Smooth muscle cell of trachea (primary cell): ENCODE measurements at places on chromosomes 7 and 10. TPM values are rescaled to one million over a fixed set of nuclear protein-coding genes. Genes with fewer than 3 reads are reported as not detected.

The GPR85 gene
- total RNA-seq = 1.5 and 1.9 TPM in 2 replicates

The AOAH gene
- not detected in 2 replicates for total RNA-seq

The TEX47 gene
- not detected in 2 replicates for total RNA-seq

The FBXL13 gene
- 0.99 and 1.5 TPM in 2 replicates for total RNA-seq

The TMEM178B gene
- total RNA-seq = under 0.01 TPM in 1 of 2 replicates, not detected in the other

The BMPER gene
- total RNA-seq = 2.9 and 11.2 TPM in 2 replicates

The SERPINE1 gene
- 123 and 260 TPM in 2 replicates for total RNA-seq

The MRPS24 gene
- total RNA-seq = 100 and 122 TPM in 2 replicates

The STAG3 gene
- 0.66 and 1.6 TPM in 2 replicates for total RNA-seq

The GNG11 gene
- 18.7 and 53.7 TPM in 2 replicates for total RNA-seq
